Activated naive CD4-positive, alpha-beta T cell treated with anti-CD3 and anti-CD28 coated beads, Interleukin-2, amount 10 ng/mL, durations not matched to agents 7 days and 5 days (primary cell): ENCODE measurements at places on chromosomes 7 and 10.
A peak's percentile ranks its signal among the peaks of the same experiment; 100 is the strongest.

DNA sequence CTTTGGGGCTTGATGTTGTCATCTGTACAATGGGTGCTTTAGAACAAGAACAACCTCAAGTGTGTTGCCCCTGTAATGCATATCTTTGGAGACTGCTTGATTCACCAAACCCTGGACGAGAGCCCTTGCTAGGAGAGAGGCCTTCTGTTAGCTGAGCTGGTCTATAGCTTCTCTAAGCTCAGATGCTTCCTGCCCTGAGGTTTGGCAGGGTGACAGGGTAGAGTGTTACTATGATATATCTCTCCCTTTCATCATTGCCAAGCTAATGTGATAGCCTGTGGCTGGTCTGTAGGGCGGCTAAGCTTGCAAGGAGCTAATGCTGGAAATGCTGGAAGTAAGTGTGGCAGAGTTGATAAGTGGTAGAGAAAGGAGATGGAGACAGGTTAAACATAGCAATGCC, 364.1 kb downstream of the RPS24 start:
- no peak for DNase-seq

- DNase-seq = peak; percentile 66
These were observed 537 bp downstream of the FOXK1 start for GRCh38 chr7:4682621-4683042.

DNA sequence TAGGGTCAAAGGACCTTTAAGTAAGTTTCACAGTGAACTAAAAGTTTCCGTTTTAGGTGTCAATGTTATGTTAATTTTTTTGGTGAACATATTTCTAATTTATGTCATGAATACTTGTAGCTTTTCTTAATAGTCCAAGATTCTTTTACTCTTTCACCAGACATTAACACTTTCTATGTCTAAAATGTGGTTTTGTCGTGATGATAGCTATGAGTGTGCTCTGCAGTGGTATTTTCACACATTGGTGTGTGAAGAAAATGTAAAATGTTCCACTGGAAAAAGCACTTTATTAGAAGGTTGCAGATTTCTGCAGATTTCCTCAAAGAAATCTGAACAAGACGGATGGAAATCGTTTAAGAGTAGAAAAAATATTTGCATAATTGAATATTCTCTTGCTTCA, 561.0 kb upstream of the ANKRD30A start:
- no peak for DNase-seq

- DNase-seq = no peak
These were observed 35.4 kb upstream of the ZNF107 start for GRCh38 chr7:64630496-64630895.

- DNase-seq = no peak
These were observed 258.4 kb upstream of the SP8 start for GRCh38 chr7:21044913-21045568.

DNA sequence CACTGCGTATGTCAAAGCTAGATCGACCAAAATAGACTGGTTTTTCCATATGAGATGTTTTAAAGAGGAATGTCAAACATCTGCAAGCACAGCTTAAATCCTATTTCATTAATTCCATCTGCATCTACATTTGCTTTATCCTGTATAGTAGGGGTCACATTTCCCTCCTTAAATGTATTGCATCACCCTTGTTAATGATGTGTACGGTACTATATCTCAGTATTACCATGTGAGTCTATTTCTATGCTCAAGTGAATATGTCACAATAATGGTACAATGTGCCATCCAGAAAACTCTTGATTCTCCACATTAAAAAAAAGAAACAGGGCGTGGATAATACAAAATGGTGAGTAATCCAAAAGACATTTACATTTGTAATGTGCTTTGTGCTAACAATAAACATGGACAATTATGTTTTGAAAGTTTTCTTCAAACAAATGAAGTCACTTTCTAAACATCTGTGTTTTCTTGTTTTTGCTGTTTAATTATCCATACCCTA, 56.6 kb downstream of the TWIST1 start:
- DNase-seq = no peak

- no peak for DNase-seq
These were observed 148.3 kb upstream of the BMPER start for GRCh38 chr7:33757050-33757449.

DNA sequence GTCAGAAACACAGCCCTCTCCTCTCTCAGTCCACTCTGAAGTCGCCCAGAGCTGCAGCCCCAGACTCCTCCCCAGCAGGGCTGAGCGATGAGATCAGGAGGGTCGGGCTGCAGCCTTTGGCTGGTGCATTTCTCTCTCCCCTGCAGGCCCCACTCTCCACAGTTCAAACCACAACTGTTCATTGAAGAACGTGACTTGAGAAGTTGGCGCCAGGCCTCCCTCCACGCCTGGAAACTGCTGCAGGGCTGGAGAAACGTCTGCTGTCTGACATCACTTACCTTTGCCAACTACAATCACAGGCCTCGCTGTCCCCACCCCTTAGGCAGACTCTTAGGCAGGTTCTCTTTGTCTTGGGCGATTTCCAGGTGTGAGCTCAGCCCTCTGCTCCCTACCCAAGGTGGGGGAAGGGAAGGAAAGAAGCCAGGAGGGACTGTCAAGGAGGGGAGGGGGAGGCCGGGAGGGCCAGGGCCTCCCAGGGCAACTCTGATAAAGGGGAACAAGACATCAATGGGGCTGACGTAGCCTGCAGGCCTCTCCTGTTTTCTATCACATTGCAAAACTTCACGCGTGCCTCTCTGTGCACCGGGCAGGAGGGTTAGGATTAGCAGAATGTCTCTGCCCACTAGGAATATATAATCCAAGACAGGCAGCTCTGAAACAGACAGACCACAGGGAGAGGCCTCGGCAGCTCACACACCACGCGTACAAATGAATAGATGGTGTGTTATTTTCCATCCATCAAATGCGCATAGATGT, 32.7 kb downstream of the CALML5 start:
- no peak for DNase-seq

GRCh38 chr10:97332591-97333350, 1.8 kb downstream of the FRAT2 start:
- DNase-seq = no peak

DNA sequence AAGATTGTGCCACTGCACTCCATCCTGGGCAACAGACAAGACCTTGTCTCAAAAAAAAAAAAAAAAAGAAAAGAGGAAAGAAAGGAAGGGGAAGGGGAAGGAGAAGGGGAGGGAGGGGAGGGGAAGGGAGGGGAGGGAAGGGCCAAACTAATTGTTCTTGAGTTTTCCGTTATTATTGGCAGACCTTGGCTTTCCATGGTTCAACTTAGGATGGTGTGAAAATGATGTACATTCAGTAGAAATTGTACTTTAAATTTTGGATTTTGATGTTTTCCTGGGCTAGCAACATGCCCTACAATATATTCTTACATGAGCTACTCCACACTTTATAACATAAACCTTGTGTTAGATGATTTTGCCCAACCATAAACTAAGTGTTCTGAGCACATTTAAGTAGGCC, 1.2 kb upstream of the TMEM72 start:
- no peak for DNase-seq

GRCh38 chr10:48940958-48941357, 1.3 kb upstream of the LRRC18 start:
- DNase-seq = no peak

DNA sequence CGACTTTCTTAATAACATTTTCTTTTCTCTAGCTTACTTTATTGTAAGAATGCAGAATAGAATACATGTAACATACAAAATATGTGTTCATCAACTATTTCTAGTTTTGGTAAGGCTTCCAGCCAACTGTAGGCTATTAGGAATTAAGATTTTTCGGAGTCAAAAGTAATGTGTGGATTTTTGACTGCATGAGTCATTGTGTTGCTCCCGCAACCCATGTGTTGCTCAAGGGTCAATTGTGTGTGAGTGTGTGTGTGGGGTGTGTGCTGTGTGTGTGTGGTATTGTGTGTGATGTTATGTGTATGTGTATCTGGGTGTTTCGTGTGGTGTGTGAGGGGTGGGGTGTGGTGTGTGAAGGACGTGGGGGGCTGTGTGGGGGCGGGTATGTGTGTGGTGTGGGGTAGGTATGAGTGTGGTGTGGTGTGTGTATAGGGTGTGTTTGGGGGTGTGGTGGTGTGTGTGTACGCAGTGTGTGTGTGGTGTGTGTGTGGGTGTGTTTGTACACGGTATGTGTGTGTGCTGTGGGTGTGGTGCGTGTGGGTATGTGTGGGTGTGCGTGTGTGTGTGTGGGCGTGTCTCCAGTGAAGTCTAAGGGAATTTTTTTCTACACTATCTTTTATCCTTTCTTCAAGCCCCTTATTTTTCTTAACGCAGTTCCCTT, 60.5 kb downstream of the RSU1 start:
- no peak for DNase-seq

- DNase-seq = peak; percentile 74
These were observed 26.3 kb upstream of the WDFY4 start for GRCh38 chr10:48658243-48658974.

DNA sequence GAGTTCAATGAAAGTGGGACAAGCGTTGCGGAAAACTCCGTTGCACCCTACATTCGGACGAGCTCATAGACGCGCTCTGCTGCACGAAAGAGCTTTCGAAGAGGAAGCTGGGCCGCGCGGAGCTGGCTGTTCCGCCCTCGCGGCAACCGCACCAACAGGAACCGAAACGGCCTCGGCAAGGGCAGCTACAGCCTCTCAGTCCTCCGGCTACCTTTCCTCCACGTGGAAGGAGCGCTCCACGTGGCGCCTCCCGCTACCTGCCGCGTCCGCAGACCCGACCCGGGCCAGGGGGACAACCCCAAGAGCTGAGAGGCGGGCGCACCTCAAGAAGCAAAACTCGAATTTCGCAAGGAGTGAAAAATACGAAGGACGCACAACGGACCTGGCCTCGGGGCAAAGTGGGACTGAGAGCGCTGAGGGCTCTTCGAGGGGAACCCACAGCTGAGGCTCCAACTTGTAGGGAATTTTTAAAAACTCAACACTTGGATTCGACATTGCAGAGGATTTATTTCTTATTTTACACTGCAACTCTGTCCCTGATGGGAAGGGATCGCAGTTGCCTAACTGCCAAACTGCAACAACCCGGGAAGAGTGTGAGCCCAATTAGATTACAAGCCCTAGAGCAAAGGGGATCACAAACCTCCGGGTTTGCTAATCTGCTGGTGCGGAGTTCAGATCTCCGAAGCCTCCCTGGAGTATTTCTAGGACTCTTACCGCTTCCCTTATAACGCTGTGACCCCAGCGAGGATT, 1.4 kb downstream of the HPSE2 start:
- peak; percentile 61 for DNase-seq

GRCh38 chr10:11824825-11825224, 1.7 kb downstream of the PROSER2 start:
- no peak for DNase-seq

DNA sequence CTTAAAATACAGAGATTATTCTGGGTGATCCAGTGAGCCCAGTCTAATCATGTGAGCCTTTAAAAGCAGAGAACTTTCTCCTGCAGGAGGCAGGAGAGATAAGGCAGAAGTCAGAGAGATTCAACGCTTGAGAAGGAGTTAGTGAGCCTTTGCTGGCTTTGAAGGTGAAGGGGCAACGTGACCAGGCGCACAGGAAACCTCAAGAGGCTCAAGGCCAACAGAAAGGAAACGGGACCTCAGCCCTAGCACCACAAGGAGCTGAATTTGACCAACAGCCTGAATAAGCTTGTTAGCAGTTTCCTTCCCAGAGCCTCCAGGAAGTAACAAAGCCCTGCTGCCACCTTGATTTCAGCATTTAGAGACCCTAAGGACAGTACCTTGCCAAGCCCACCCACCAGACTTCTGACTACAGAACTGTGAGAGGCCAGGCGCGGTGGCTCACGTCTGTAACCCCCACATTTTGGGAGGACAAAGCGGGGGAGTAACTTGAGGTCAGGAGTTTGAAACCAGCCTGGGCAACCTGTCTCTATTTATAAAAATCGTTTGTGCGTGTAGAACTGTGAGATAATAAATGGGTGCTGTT, 87.3 kb upstream of the KAT6B start:
- DNase-seq = peak; percentile 51

DNA sequence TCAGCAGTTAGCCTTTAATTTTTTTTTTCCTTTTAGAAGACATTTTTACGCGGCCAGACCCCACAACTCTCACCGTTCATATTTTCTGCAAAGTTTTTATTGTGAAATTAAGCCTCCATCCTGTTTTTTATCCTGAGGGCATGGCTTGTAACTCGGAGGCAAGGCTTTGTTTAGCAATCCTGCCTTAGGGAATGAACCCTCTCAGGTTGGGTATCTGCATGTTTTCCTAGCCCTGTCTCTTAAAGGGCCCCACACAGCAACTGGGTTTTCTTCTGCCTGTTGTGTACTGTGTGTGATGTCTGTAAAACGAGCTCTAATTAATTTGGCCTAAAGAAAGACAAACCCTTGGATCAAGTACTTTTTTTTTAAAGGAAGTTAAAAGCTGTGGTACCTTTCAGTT, 130.2 kb upstream of the COBL start:
- no peak for DNase-seq

DNA sequence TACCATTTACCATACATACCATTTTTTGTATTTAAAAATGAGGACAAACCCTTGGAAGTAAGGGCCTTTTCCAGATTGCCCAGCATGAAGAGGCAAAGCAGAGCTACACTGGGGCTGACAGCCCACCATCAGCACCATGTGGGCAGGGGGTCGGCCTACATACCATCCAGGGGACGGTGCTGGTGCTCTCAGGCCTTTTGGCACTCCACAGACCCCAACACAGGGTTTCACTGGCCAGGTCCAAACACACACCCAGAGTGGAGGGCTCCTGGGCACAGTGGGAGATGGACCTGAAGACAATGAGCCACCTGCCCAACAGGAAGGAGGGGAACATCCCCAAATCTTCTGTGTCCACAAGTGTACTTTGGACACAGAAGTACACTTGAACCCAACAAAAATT, 69.2 kb upstream of the CAMK2B start:
- DNase-seq = no peak

- DNase-seq = no peak
These were observed 109.5 kb upstream of the GATA3 start for GRCh38 chr10:7945034-7945433.

- DNase-seq = no peak
These were observed 207.1 kb upstream of the GHITM start for GRCh38 chr10:83932245-83932644.

- peak; percentile 74 for DNase-seq
These were observed 85.8 kb downstream of the CALD1 start for GRCh38 chr7:134865001-134865845.

GRCh38 chr10:117442521-117442920, 67.3 kb upstream of the PDZD8 start:
- no peak for DNase-seq

- no peak for DNase-seq
These were observed 29.0 kb downstream of the PODXL start for GRCh38 chr7:131527456-131527855.

DNA sequence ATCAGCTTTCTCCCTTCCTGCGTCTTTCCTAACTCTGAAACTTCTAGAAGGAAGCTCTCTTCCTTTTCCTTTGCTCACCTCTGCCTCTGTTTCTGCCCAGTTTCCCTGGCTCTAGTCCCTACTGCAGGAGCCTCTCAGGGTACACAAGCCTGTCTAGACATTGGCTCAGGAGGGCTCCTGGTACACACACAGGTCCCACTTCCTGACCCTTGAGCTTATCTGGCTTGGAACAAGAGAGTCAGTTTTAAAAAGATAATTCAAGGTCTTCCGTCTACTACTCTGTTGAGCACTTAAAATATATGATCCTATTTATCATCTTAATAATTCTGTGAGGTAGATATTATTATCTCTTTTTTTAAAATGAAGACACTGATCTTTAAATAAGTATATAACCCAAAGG, 140.7 kb downstream of the RTKN2 start:
- DNase-seq = no peak
